Osteocyte (in vitro differentiated cells): ENCODE measurements at places on chromosomes 7 and 10. TPM values are rescaled to one million over a fixed set of nuclear protein-coding genes. Genes with fewer than 3 reads are reported as not detected.

DNA sequence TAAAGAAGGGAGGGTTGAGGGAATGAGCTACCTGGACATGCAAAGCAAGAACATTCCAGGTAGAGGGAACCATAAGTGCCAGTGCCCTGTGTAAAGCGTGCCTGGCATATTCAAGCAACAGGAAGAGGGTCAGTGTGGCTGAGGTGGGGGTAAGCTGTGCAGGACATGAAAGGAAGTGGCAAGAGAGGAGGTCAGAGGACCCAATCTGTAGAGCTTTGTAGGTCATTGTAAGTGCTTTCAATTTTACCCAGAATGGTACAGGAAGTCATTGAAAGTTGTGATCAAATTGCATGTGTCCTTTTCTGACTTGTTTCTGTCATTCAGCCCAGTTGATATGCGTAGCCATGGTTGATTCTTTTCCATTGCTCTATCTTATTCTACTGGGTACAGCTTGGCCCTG lies 156.6 kb downstream of the NOC3L start:
- no peaks in the 10 kb centered on the region for H3K27me3 ChIP-seq
- peaks cover 55% of the 10 kb centered on the region for H3K4me1 ChIP-seq
- peaks cover 5% of the 10 kb centered on the region for H3K36me3 ChIP-seq
- no peak overlapping the region for H3K27ac ChIP-seq

DNA sequence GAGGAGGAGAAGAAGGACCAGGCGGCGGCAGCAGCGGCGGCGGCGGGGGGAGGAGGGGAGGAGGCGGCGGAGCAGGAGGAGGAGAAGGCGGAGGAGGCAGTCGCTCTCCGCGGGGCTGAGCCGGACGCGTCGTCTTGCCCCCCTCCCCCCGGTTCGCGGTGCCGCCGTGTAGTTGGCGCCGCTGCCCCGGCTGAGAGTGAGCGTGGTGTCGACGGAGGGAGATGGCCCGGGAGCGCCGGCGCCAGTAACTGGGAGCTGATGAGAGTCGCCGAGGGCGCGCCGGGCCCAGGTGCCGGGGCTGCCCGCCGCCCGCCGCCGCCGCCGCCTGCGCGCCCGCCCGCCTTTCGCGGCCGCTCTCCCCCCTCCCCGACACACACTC lies 257 bp downstream of the WAC start:
- peaks cover 55% of the 10 kb centered on the region for H3K4me1 ChIP-seq
- peak overlapping the region; percentile 98 for H3K4me3 ChIP-seq
- peaks cover 40% of the 10 kb centered on the region for H3K36me3 ChIP-seq

DNA sequence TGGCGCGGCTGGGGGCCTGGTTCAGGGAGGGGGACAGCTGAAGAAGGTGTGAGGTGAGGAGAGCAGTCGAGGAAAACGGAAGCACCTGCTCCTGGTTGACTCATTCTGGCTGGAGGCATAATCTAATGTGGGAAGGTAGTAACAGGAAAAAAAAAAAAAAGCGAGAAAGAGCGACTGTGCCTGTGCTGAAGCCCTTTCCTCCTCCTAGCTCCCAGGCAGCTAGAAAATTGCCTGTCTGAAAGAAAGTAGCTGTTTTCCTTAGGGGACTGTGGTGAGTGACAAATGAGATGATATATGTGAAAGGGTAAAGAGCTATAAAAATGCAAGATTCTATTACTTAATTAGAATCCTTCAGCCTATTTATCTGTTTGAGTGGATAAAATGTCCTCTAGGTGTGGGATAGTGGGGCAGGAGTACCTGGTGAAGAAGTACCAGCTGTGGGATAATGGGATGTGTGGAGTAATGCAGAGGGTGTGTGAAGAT lies 4.9 kb upstream of the MEST start:
- H3K27me3 ChIP-seq, result no peaks in the 10 kb centered on the region
- no peak overlapping the region for H3K4me3 ChIP-seq
- no peaks in the 10 kb centered on the region for H3K36me3 ChIP-seq
- no peak overlapping the region for H3K27ac ChIP-seq
- DNase-seq, result no peak
- peaks cover 32% of the 10 kb centered on the region for H3K4me1 ChIP-seq

DNA sequence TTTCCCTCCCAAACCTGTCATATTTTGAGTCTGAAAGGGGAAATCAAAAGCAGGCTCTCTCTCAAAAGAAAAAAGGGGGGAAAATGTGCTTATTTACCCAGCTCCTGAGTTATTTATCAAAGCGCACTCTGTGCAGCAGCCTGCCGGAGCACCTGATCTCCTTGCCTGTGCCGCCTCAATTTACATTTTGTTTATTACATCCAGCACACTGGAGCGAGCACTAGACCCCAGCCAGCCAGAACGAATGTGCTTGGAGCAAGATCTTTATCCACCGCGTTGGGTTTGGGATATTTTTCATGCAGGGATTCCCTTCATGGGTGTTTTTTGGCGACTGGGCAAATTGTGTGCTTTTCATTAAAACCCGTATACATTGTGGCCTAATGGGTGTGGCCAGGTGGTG lies 161.9 kb upstream of the INSYN2A start:
- H3K27me3 ChIP-seq, result no peaks in the 10 kb centered on the region
- H3K4me3 ChIP-seq, result no peak overlapping the region
- peaks cover 6% of the 10 kb centered on the region for H3K4me1 ChIP-seq
- DNase-seq, result no peak

DNA sequence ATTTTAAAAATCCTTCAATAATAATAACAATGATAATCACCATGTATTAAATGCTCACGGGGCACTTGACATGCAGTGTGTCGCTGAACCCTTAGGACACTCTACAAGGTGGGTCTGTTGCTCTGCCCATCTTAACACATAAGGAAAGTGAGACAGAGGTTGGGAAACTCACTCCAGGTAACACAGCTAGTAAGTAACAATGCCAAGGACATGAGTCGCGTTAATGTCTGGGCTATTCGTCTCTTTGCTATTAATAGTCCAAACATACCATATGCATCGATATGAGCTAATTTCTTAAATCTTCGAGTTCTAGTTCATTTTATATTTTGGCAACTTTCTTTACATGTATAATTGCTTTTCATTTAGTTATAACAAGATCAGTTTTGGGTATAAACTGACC lies 79.5 kb downstream of the BEND7 start:
- H3K36me3 ChIP-seq, result peaks cover 7% of the 10 kb centered on the region
- H3K27ac ChIP-seq, result no peak overlapping the region
- H3K4me3 ChIP-seq, result no peak overlapping the region
- DNase-seq, result no peak
- no peaks in the 10 kb centered on the region for H3K27me3 ChIP-seq

- peaks cover 7% of the 10 kb centered on the region for H3K36me3 ChIP-seq
- no peak overlapping the region for H3K4me3 ChIP-seq
- H3K4me1 ChIP-seq, result peaks cover 2% of the 10 kb centered on the region
- no peaks in the 10 kb centered on the region for H3K27me3 ChIP-seq
- H3K27ac ChIP-seq, result no peak overlapping the region
These were observed 26.8 kb downstream of the CYP2W1 start for GRCh38 chr7:1009747-1010146.

DNA sequence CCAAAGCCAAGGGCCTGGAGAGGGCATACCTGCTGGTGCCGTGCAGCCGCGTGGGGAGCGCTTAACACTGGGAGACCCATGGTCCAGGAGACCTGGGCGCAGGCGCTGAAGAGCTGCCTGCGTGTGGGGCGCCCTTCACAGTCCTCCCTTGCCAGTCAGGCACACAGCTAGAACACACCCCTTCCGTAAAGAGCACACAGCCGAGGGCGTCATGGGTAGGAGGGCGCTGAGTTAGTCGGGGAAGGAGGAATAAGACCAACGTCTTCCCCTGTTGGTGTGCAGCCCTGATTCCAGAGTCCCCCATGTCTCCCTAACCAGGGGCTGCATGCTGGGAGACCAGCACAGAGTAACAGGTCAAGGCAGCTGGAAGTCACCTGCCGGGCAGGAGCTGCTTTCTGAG lies 273.9 kb downstream of the USP6NL start:
- H3K4me3 ChIP-seq, result no peak overlapping the region
- DNase-seq, result no peak
- H3K27ac ChIP-seq, result no peak overlapping the region
- peaks cover 12% of the 10 kb centered on the region for H3K27me3 ChIP-seq
- peaks cover 8% of the 10 kb centered on the region for H3K36me3 ChIP-seq
- H3K4me1 ChIP-seq, result no peaks in the 10 kb centered on the region

GRCh38 chr10:72561745-72562166 lies 64.1 kb downstream of the MICU1 start:
- DNase-seq, result no peak
- H3K27ac ChIP-seq, result no peak overlapping the region
- peaks cover 40% of the 10 kb centered on the region for H3K36me3 ChIP-seq
- H3K4me1 ChIP-seq, result peaks cover 3% of the 10 kb centered on the region

DNA sequence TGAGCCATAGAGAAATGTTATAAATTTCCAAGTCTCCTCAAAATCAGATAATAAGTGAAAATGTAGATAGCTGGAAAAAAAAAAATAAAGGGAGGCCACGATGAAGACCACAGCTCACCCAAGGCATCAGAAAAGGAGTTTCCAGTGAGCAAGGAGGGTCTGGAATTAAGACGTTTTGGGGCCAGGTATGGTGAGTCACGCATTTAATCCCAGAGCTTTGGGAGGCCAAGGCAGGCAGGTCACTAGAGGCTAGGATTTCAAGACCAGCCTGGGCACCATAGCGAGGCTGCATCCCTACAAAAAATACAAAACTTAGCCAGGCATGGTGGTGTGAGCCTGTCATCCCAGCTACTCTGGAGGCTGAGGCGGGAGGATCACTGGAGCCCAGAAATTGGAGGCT lies 65.5 kb downstream of the ASB13 start:
- no peak overlapping the region for H3K4me3 ChIP-seq
- DNase-seq, result no peak
- peaks cover 20% of the 10 kb centered on the region for H3K4me1 ChIP-seq
- H3K27ac ChIP-seq, result no peak overlapping the region
- H3K27me3 ChIP-seq, result no peaks in the 10 kb centered on the region

- H3K27me3 ChIP-seq, result no peaks in the 10 kb centered on the region
- DNase-seq, result no peak
- H3K27ac ChIP-seq, result peak overlapping the region; percentile 54
- H3K36me3 ChIP-seq, result peaks cover 3% of the 10 kb centered on the region
- H3K4me1 ChIP-seq, result peaks cover 21% of the 10 kb centered on the region
These were observed 108.2 kb downstream of the CHRM2 start for GRCh38 chr7:136976504-136977251.

- H3K36me3 ChIP-seq, result peaks cover 9% of the 10 kb centered on the region
- no peaks in the 10 kb centered on the region for H3K27me3 ChIP-seq
- peaks cover 35% of the 10 kb centered on the region for H3K4me1 ChIP-seq
- no peak overlapping the region for H3K4me3 ChIP-seq
- no peak for DNase-seq
These were observed 4.5 kb downstream of the PI4K2A start for GRCh38 chr10:97644936-97645335.

DNA sequence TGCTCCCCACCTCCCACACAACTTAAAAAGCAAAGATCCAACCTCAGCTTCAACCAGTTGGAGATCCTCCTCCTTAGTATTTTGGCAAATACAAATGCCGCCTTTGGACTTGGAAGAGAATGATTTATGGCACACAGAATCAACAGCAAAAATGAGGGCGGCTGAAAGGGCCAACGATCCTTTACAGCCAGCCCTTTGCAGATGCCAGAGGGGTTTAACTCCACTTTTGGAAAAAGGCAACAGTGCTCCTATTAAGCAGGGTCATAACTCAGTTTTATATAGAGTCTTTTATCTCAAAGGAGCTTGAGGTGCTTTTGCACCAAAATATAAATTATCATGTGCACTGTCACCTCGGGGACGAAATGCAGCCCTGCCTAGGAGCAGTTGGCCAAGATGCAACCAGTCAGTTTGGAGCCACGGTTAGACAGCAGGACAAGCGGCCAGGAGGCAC lies 56.7 kb upstream of the JCAD start:
- H3K36me3 ChIP-seq, result no peaks in the 10 kb centered on the region
- DNase-seq, result no peak
- no peak overlapping the region for H3K27ac ChIP-seq
- H3K27me3 ChIP-seq, result peaks cover 22% of the 10 kb centered on the region
- H3K4me3 ChIP-seq, result no peak overlapping the region

DNA sequence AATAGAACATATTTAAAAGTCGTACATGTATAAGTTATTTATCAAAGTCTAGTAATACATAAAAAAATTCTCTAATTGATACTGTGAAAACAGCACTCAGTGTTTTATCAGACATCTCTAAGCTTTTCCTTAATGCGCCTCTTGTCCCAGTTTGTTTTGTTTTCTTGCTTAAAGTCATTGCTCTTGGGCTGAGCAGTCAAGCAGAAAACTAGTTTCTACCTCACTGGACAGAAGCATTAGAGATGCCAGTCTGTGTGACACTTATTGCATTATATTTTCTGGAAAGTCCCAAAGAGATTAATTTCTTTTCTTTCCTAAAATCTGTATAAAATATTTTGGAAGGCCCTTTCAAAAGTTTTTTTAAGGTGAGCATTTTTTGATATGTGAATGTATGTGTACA lies 236.2 kb downstream of the PCLO start:
- no peaks in the 10 kb centered on the region for H3K4me1 ChIP-seq
- DNase-seq, result no peak
- H3K27ac ChIP-seq, result no peak overlapping the region
- H3K36me3 ChIP-seq, result no peaks in the 10 kb centered on the region
- H3K27me3 ChIP-seq, result peaks cover 3% of the 10 kb centered on the region

DNA sequence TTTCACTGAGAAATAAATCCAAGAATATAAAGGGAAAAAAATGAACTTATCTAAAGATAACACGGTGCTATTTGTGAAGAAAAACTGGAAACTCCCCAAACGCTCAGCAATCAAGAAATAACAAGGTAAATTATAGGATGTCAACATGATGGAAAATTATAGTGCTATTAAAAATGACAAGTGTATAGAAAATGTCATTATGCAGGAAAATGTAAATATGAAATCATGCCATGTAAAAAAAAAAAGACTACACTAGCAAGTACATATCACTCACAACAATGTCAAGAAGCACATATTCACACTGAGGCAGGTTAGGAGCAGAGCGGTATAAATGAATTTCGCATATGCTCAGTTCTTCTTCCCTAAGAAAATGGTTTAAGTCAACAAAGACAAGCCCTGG lies 27.7 kb downstream of the KLRG2 start:
- no peaks in the 10 kb centered on the region for H3K27me3 ChIP-seq
- H3K4me3 ChIP-seq, result no peak overlapping the region
- H3K27ac ChIP-seq, result no peak overlapping the region
- DNase-seq, result no peak

The NXPH1 gene
- total RNA-seq, result not detected in 2 replicates

The RNF32 gene
- total RNA-seq, result 1.7 and 1.8 TPM in 2 replicates

The TUBAL3 gene
- total RNA-seq, result not detected in 2 replicates

The CYP2C18 gene
- not detected in 2 replicates for total RNA-seq

The UCMA gene
- not detected in 2 replicates for total RNA-seq

The ADIRF gene
- not detected in 2 replicates for total RNA-seq

The AEBP1 gene
- 781 and 794 TPM in 2 replicates for total RNA-seq

The BET1 gene
- 29.3 and 32.7 TPM in 2 replicates for total RNA-seq

The IQUB gene
- total RNA-seq, result 0.26 and 0.32 TPM in 2 replicates
